ENCODE measurements at places on chromosomes 1 and 21.
A peak's percentile ranks its signal among the peaks of the same experiment; 100 is the strongest.

GRCh38 chr1:89901957-89902669 lies 81.3 kb downstream of the LRRC8D start:
- no peak for DNase-seq

DNA sequence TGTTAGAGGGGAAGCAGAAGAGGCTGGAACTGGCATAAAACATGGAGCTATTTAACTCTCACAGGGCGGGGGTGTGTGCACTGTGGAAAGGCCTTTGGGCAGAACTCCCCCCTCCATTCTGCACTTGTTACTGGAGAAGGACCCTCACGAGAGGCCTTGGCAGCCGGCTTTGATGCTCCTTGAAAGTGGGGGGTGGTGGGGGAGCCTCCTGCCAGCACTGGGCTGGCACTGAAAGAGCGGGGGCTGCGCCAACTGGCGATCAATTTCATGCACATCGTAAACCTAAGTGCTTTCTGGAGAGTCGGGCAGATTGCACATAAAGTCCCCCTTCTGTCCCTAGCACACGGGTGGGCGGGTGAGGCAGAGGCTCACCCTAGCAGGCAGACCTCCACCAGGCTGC lies 28.9 kb downstream of the FOXO6 start:
- DNase-seq = no peak

GRCh38 chr1:245991266-245991665 lies 515.8 kb downstream of the SMYD3 start:
- no peak for DNase-seq

DNA sequence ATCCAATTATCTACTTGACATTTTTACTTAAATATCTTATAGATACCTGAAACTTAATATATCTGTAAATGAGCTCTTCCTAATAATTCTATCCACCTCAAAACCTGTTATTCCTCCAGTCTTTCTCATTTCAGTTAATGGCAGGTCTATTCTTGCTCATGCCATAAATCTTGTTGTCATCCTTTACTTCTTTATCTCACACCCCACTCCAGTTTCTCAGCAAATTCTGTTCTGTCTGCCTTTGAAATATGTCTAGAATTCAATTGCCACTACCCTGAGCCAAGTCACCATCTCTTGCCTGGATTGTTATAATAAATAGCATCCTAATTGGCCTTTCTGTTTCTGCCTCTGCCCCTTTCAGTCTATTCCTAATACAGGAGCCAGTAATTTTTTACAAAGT lies 105.8 kb downstream of the MAN1A2 start:
- DNase-seq = no peak

DNA sequence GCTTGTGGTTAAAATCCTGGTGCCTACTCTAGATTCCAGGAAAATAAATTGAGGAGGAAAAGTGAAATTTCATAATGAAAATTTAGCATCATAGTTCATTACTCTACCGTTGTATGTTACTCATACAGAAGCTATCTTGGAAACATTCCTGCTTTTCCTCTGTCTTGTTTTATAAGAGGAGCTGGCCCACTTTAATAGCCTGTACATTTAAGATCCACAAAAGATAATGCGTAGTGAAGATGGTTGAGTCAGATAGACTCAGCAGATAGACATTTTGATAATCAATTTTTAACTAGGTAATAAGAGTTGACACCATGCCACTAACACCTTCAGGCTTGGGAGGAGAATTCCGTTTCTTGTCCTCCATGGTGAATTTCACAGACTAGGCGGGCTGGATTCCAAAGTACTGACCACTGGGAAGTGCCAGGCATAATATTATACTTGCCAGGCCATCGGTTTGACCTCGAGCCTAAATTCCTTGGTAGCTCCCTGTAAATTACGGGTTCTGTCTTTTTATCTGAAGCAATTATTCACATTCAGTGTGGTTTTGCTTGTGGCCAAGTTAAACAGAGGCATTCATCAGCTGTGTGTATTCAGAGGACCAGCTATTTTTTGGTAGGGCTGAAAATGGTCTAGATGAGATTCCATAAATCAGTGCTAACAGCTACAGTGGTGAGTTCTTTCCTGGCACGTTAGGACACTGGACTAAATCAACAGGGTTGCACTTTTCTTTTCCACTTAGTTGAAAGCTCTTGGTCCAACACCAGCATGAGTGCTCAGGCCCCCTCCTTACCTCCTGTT lies 111.9 kb upstream of the KAZN start:
- no peak for DNase-seq

- no peak for DNase-seq
Measured at GRCh38 chr21:44855572-44855971, 17.9 kb downstream of the PTTG1IP start.

- DNase-seq = no peak
Measured at GRCh38 chr1:55310505-55310971, 95.4 kb upstream of the USP24 start.

DNA sequence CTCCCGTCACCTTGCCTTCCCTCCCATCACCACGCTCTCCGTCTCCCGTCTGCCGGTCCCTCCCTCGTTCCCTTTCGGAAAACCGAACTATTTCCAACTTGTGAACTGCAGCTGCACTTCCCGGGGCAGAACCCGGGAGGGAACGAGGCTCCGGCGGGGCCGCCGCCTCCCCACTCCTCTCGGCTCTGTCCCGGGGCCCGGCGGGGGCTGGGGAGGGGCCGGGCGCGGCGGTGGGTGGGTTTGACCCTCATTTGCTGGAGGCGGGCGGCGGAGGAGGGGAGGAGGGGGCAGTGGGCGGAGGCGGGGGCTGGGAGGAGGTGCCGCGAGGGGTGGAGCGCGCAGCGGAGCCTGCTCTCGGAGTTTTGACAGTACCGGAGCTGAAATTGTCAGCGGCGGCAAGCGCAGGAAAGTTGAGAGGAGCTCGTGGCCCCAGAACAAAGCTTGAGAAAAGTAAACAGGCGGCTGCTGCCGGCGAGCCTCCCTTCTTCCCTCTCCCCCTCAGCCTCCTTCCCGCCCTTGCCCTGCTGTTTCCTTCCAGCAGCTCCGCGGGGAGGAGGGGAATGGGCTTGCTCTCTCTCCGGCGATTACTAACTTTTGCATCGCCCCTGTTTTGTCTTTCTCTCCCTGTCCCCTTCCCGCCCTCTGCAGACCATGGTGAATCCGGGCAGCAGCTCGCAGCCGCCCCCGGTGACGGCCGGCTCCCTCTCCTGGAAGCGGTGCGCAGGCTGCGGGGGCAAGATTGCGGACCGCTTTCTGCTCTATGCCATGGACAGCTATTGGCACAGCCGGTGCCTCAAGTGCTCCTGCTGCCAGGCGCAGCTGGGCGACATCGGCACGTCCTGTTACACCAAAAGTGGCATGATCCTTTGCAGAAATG lies 2.9 kb downstream of the LMO4 start:
- DNase-seq = no peak

- DNase-seq = no peak
Measured at GRCh38 chr1:247370786-247371732, 39.4 kb upstream of the ZNF496 start.

DNA sequence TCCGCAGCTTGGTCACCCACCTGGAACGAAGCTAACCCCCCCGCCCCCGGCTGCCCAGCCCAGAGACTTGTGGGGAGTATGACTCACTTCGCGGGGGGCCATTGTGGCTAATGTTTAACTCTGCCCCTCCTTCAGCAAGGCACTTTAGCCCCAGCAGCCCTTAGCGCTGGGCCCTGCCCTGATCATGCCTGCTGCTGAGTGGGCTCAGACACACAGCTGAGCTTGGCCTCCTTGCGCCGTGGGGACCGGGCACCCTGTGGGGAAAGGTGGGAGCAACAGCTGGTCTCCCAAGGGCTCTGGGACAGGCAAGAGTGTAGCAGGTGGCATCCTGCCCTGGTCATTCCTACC lies 6.3 kb upstream of the LAD1 start:
- DNase-seq = no peak

DNA sequence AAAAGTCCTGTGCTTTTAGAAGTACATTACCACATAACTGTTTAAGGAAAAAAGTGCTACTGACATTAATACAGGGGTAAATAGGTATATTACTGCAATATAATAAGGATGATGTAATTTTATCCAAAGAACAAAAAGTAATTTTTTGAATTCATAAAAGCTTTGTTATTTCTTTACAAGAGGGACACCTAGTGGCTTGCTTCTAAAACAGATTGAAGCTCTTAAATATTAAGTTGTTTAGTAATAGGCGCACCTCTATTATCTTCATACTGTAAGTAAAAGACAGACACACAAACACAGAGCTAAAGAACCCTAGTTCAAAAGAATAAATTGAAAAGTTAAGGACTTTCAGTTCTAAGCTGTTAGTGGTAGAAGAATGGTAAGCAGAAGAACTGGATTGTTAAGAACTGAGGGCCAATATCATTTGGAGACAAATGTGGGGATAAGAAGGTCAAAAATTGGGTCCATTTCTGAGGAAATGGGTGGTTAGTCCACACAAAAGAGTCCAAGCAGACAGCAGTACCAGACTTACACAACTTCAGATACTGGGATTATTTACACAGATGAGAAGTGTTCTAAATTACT lies 15.4 kb downstream of the ZNHIT6 start:
- no peak for DNase-seq

- DNase-seq = no peak
Measured at GRCh38 chr21:34825948-34826548, 157.3 kb downstream of the CLIC6 start.

- DNase-seq = no peak
Measured at GRCh38 chr1:26359981-26360806, 6.3 kb upstream of the CRYBG2 start.

DNA sequence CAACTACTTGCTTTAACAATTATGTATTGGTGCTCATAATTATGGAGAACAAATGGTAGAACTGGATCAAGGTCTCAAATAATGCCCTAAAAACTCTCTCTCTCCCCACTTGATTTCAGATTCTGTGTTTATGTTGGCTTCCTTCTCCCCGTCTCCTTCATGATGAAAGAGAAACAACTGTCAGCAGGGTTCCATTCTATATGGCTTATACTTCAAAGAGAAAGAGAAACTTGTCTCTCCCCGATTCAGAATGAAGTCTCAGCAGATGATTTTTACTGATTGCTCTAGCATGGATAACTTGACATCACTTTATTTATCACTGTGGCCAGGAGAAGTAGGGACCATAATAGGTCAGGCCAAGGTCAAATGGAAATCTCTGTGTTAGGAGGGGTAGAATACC lies 575.6 kb downstream of the AGBL4 start:
- DNase-seq = no peak

- no peak for DNase-seq
Measured at GRCh38 chr21:25857308-25858074, 122.7 kb downstream of the GABPA start.

DNA sequence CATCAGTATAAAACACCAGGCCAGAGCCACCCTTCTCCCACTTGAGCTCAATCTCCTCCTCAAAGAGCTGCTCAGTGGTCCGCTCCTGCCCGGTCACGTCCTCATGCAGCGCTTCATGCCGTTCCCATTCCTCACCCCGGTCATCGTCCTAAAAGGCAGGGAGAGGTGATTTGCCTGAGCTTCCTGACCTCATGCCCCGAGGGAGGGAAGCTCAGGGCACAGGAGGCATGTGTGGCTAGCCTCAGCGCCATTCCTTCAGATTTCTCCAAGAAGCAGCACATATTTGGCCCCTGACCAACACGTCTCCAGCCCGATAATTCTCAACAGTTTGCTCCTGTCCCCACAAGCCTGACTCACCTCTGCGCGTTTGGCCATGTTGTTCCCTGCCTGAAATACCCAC lies 4.2 kb upstream of the GPN2 start:
- DNase-seq = no peak

DNA sequence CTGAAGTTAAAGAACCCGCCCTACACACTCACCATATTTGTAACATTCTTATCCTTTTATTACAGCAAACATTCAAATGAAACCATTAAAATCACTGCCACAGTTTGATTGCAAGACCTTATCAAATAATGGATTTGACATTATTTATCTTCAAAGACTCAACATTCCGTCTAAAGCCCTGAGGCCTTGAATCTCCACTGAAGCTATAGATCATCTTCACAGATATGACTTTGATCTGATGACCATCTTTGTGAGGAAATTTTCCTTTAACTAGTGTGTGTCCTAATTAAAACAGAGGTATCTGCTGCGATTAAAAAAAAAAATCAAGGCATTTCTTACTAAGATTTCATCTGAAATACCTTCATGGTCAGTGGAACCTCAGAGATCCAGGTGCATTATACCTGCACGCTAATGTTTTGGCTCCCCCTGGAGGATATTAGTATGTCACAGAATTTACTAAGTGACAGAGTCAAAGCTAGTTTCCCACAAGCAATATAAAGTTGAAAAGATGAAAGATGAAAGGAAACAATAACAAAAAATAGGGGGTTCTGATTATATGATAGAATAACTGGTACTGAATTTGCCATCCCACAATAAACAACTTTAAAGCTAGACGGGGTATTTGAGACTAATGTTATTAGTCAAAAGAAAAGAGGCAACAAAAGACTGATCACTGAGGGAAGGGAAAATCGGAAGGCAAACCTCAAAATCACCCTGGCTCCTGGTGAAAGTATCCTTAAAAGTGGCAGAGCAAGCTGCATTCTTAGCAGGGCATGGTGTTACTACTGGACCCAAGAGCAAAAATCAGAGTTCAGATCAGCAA lies 923.4 kb downstream of the NCAM2 start:
- peak; percentile 8 for DNase-seq

- DNase-seq = peak; percentile 9
Measured at GRCh38 chr1:167439301-167439988, 78.9 kb downstream of the CD247 start.

- no peak for DNase-seq
Measured at GRCh38 chr1:66606362-66607065, 72.6 kb downstream of the SGIP1 start.

DNA sequence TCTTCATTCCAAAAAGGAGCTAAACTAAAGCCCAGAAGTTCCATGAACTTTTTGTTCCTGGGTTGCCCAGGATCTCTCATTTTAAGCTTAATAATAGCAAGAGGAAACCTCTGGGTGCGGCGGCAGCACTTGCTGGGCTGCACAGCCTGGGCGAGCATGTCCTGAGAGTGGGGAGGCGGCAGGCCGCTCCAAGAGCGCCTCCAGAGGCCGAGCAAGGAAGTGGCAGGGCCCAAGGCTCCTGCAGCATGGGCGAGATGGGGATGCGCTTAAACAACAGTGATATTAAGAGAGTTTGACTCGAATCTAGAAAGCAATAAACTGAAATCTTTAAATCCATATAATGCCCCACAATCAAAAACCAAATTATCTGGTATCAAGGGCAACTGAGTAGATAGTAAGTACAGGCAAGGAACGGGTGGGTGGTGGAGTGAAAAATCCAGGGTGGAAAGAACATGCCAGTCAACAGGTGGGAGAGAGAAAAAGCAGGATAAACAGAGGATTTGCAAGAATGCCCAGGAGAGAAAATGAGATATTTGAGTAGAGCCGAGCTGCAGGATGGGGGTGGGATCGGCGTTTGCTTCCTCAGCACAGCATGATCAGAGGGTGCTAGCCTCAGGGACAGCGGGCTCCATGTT lies 14.1 kb upstream of the TNR start:
- no peak for DNase-seq
